ENCODE measurements at places on chromosomes 5 and 9.

DNA sequence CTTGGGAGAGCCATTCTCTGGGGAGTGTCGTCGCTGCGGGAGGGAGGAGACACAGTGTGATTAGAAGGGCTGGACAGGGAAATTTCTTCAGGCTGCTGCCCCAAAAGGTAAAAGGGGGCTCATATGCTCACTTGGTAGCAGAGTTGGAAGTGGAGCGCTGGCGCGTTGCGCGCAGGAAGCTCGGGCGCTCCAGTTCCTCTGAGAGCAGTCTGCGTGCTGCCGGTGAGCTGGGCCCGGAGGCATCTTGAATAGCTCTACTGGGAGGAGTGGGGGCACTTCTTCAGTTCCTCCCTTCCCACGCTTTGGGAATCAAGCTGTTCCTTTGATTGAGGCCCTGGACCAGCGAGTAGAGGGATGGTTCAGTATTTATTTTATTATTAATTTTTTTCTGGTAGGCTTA, 2.7 kb downstream of the RXFP3 start:
- no peak for DNase-seq

GRCh38 chr9:441126-441525, 226.5 kb downstream of the DOCK8 start:
- DNase-seq, result no peak

DNA sequence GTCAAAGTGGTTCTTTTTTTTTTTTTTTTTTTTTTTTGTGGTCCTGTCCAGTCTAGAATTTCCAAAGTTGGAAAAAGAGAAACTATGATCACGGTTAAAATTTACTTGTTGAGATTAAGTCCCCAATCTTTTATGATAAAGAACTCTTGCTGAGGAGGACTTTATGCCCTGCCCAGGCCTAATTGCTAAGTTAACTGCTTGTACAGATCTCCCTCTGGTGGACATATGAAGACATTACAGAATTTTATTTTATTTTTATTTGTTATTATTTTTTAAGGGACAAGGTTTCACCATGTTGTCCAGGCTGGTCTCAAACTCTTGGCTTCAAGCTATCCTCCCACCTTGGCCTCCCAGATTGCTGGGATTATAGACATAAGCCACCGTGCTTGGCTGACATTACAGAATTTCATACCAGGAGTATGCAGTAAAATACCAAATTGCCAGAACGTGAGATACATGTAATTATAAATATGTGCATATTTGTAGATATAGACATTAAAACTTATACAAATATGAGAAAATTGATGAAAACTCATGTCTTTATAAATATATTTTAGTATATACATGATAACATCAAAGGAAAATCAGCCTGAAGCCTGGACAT, 91.2 kb downstream of the RFK start:
- no peak for DNase-seq

DNA sequence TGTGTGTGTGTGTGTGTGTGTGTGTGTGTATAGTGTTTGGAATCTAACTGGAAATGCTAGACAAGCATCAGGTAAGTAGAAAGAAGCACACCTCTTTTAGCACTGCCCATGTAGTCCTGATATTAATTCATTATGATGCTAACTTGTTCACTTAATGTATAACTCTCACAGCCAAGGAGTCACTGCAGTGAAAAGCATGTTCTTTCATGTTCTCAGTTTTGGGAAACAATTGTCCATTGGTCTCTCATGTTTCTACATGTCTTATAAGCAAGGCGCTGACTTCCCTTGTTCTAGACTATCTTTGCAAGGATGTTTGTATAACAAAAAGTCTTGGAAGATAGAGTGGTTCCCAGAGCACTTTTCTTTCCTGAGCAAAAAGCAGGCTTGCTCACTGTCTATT, 148.8 kb upstream of the TNPO1 start:
- no peak for DNase-seq

DNA sequence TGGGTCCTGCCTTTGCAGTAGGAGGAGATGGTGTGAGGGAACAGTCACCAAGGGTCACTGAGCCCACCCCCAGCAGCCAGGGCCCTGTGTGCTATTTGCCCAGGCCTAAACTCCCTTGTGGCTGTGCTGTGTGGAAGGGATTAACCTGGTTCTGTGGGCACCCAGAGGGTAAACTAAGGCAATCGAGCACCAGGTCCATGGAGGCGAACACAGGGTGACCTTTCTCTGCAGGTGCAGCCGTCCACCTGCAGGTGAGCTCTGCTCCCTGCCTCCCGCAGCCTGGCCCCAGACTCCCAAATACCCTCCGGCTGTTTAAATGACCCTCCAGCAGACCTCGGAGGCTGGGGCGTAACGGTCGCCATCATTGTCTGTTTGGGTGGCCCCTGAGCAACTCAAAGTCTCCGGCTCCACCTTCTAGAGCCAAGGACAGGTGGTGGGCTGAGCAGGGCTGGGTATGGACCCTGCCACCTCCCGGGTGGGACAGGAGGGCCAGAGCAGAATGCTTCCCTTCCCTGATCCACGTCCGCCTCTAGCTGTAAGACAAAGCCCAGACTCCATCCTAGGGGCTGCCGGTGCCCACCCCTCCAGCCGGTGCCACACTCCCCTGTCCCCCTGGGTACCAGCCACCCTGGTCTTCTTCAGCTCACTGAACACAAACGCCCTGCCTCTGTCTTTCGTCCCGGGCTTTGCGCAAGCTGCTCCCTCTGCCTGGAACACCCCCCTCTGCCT, 34.1 kb upstream of the FIBCD1 start:
- no peak for DNase-seq

- no peak for DNase-seq
Measured at GRCh38 chr9:16689351-16689938, 181.0 kb downstream of the BNC2 start.

DNA sequence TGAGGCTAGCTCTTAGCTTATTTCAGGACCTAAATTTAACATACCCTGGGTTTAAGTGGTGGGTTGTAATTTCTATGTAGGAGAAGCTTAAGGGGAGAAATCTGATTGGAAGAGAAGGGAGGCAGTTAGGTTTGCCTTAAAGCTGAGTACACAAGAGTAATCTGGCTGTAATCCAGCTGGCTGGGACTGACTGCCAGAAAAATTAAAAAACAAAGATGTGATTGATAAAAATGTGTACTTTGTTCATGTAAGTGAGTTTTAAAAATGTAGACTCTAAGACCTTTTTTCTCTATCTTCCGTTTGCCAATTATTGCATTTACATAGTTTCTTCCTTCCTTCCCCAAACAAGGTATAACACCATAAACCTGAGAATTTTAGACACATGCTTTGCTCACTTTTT, 17.5 kb upstream of the MSMP start:
- no peak for DNase-seq

DNA sequence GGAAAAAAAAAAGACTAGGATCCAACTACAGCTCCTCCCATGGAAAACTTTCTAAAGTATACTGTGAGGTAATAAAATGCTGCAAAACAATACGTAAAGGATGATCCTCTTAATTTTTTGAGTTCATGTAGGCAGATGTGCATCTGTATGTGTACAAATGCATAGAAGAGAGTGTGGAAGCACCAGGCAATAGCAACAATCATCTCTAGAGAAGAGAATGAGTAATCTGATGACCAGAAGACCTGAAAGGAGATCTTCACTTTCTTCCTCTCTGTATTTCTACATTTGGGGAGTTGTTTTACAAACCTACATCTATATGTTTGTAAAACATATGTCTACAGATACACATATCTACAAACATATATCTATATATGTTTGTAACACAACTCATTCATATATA, 29.3 kb upstream of the SPDL1 start:
- no peak for DNase-seq

DNA sequence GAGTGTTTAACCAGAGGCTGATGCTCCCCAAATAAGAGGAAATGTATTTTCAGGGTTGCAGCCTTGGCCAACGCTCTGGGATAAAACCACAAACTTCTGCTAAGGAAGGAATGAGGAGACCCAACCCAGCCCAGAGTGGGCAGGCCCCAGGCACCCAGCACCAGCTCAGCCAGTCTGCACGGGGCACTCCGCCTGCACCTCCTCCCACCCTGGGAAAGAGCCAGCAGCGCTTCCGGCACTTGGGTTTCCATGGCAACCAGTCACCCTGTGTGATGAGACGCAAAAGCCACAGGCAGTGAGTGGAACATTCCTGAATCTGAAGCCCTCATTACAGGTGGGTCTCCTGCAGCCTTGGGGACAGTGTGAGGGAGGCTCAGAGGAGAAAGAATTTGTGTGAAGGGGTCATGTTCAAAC, 85.2 kb upstream of the ZBTB43 start:
- DNase-seq, result no peak

GRCh38 chr5:147348046-147348445, 113.2 kb downstream of the STK32A start:
- no peak for DNase-seq

DNA sequence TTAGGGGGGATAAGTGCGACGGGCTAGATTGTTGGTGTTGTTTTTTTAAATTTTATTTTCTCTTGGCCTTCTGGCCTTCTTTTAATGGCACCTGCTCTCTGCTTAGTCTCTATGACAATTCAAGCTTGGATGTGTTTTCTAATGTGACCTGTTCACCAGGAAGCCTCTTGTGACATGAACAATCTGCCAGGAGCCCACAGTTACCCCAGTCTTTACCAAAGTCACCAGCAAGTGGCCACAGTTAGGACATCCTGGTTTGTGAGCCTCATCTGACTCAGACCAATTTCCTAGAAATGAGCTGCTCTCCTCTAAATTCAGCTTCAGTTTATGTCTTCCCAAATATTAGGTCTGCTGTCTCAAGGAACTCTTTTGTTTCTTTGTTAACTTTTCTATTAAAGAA, 135.8 kb downstream of the TLE4 start:
- DNase-seq, result no peak

DNA sequence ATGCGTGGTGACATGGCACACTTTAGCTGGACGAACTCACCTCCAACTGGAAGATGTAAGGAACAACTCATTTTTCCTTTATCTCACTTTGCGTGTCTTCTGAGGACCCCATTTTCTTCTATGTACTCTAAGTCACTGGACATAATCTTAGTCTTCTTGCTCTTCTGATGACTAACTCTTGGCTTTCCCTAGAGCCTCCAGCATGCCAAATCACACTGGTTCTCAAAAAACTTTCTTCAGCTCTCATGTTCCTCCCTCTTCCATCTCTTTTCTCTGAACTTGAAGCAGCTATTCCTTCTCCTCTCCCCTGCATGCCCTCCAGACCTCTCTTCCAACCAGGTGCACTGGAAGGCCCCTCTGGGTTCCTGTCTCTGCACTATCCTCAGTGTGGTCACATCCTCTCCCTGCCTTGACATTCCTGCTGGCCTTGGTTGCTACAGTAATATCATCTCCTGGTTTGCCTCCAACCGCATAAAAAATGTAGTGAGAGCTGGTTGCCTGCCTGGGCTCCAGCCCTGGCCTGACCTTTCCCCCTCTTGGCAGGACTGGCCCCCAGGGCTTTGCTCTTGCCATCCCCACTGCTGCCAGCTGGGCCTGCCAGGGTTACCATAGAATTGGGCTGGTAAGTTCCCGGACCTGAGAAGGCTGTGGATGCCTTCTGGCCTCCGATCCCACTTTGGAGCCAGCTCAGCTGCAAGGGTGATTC, 44.8 kb upstream of the BNC2 start:
- DNase-seq, result no peak
